ENCODE measurements at places on chromosomes 1 and 21.

DNA sequence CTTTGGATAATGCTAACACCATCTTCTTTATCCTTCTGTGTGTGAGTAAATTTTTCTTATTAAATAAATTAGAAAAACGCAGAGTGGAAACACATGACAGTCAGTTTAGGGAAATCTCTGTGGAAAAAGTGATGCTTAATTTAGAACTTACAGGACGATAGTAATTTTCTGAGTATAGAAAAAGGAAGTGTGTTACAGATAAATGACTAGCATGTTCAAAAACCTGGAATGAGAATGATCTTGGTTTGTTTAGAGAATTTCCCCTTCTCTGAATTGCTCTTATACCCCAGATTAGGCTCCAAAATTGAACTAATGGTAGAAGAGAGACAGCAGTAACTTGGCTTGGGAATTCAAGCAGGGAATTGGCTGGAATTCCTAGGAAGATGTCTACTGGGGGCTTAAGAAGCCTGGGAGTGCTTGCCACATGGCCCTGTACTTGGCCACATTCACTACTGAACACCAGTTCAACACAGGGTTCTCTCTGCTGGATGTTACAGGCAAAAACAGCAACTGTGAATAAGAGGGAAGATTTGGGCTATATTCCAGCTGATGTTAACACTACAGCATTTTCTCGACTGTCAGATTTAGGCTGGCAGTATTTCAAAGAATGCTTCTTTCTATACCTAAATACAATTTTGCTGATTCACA, 1004.2 kb downstream of the TTLL7 start:
- peak; percentile 18 for DNase-seq

- DNase-seq = no peak
Measured at GRCh38 chr1:205448540-205449253, 7.1 kb downstream of the BLACAT1 start.

DNA sequence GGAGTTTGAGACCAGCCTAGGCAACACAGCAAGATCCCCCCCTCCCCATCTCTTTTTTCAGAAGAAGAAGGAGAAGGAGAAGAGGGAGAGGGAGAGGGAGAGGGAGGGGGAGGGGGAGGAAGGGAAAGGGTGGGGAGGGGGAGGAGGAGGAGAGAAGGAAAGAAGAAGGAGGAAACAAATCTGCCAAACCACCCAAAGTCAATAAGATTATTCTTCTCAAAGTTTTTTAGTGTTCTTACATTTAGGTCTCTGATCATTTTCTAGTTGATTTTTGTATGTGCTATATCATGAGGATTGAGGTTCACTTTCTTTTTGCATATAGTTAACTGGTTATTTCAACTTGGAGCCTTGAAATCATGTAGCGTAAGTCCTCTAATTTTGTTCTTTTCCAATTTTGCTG, 56.3 kb downstream of the VPS26C start:
- DNase-seq = no peak

GRCh38 chr1:235008239-235008638, 120.4 kb downstream of the TOMM20 start:
- no peak for DNase-seq

DNA sequence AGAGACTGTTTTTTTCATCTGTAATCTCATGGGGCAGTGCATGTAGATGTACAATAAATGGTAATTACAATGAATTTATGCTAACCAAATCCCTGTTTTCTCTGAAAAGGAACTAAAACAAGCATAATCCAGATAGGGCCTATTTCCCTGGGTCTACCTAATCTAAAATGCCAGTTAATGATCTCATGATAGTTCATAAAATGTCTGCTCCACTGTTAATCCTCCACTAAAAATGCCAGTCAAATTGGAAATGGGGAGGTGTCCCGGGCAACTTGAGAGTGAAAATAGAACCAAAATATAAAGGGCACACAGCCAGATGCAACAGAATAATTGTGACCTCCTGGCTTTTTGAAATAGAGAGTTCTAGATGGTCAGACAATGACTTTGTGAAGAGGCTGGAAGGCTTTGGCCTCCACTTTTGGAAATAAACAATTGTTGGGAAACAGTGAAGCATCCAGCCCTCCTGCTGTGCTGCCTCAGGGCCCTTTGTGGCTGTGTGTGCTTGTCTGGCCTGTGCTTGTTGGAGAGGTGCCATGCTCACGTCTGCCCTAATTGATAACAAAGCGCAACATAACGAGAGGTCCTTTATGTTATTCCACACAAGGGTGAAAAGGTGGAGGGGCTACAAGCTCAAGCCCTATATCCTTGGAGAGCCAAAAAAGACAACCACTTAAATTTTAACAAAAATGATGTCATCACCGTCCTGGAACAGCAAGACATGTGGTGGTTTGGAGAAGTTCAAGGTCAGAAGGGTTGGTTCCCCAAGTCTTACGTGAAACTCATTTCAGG, 97.7 kb downstream of the ATP5PO start:
- DNase-seq = no peak

GRCh38 chr1:36222481-36223380, 1.5 kb upstream of the THRAP3 start:
- no peak for DNase-seq

DNA sequence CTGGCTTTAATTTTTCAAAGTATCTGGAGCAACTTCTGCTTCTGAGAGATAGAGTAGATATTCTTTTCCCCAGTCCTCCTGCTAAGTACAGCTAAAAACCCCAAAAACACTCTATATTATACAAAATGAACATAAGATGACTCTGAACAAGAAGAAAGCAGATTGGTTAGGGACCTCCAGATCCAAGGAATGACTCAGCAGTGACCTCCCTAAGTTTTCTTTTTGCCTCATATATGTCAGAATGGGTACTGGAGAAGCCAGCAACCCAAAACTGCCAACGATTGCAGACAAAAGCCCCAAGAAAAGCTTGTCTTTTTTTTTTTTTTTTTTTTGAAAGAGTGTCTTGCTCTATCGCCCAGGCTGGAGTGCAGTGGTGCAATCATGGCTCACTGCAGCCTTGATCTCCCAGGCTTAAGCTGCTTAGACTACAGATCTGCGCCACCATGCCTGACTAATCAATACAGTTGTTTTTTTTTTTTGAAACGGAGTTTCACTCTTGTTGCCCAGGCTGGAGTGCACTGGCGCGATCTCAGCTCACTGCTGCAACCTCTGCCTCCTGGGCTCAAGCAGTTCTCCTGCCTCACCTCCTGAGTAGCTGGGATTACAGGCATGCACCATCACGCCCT, 22.7 kb downstream of the NDUFS5 start:
- no peak for DNase-seq

- DNase-seq = no peak
Measured at GRCh38 chr1:41317361-41317760, 43.9 kb upstream of the FOXO6 start.

- DNase-seq = no peak
Measured at GRCh38 chr1:9248341-9249262, 14.0 kb downstream of the H6PD start.

GRCh38 chr1:79667848-79668696, 661.5 kb upstream of the ADGRL4 start:
- no peak for DNase-seq

DNA sequence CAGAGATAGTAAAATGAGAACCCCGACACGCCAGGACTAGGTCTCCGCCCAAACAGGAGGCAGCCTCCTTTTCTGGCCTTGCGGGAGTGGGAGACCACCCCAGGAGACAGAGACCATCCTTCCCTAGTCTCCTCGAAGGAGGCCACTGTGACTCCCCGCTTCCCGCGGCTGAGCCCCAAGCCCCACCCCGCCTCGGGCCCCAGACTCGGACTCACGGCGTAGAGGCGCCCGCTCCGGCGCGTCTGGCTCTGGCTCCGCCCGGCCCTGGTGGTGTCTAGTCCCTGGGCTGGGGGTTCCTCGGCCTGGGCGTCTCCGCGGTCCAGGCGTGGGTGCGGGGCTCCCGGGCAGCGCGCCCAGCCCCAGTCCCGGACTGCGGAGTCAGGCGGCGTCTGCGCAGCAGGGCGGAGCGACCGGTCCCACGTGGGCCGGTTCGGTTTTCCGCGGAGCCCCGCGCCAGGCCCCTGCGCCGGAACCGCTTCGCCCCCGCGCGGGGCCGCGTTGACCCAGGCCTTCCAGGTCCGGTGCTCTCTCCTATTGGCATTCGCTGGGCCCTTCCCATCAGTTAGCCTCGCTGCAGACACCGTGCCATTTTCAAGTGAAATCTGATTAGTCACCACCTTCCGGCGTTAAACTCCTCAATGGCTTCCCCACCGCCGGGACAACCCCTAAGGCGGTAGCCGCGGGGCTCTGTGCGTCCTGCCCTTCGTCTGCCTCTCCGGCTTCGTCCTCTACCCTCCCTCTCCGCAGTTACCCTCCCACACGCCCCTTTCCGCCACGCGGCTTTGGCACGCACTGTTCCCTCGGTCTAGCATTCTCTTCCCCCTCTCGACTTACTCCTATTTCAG, at the start of gene C1orf216:
TSS of gene C1orf216 (minus strand) at position 393 of the 845 bp plus-strand sequence. CDS start 2,563 bp downstream, outside the sequence.
- DNase-seq = peak; percentile 84

- no peak for DNase-seq
Measured at GRCh38 chr1:186882372-186883134, 53.8 kb downstream of the PLA2G4A start.

GRCh38 chr1:90023691-90024090, 28.8 kb downstream of the ZNF326 start:
- no peak for DNase-seq

GRCh38 chr1:233209481-233209880, 86.0 kb downstream of the PCNX2 start:
- no peak for DNase-seq

GRCh38 chr1:147171399-147172167, 687 bp downstream of the PRKAB2 start:
- DNase-seq = peak; percentile 19

DNA sequence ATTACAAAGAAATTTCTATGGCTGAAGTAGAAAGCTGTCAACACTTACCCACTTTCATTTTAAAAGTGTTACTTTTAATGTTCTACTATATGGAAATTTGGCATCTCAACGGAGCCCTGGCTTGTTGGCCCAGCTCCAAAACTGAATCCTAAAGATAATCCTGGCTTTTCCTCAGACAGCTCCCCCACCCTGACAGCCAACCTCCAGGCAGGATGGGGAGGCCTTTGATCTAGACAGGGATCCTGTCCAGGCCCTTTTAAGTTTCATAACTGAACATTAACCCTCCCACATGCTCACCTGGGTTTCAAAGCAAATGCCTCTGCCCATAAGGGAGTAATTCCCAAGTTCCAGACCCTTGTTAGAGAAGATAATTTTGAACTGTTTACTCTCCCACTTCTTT, 99.3 kb upstream of the RALGPS2 start:
- DNase-seq = no peak

DNA sequence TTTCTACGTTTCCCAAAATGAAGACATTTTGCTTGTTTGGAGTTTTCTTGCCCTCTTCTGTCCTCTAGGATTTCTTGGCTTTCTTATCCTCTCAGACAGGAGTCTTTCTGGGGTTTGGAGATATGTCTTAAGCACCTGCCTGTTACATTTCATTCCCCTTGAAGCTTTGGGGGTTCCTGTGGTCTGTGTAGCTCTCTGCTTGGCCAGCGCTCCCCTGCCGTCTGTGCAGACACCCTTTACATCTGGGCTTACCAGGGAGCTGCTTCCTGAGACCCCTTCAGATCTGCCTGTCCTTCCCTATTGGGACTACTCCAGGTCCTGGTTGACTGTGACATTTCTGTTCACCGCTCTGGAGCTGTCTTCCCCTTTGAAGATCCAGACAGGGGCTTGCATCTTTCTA, 171.9 kb upstream of the CSF3R start:
- DNase-seq = no peak

GRCh38 chr1:21384620-21385019, 55.3 kb upstream of the NBPF3 start:
- DNase-seq = no peak

- no peak for DNase-seq
Measured at GRCh38 chr1:154416471-154417337, 11.6 kb downstream of the IL6R start.

DNA sequence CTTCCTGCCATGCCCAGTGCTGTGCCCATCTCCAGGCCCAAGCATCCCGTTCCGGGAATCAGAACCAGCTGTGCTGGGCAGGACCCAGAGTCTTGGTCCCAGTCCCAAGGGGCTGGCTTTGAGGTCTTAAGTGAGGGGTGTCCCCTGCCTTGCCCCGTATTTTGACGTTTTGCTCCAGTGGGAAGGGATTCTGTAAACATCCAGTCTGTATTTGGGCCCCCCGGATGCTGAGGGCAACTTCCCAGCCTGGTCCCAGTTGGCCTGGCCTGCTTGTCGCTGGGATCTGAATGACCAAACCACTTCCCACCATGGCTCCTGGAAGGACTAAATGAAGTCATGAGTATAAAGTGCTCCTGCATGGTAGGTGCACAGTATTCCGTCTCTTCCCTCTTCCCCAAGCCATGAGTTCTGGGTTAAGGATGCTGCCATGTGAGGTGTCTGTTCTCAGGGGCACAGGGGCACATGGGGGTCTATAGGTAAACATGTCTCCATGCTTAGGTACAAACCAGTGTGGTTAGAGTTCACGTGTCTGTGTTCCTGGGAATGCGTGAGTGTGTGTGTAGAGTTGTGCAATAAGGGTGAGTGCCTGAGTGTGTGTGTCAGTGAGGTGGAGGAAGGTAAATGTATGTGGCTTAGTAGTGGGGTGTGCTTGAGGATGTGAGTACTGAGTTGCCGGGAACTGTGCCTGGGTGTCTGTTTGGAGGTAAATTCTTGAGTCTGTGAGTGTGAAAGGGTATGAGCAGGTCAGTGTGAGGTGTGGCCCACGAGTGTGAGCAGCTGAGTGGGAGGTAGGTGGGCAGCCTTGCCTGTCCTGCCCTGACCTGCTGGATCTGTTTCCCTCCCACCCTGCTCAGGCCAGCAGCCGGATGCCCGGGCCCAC, 1.5 kb downstream of the B4GALT2 start:
- peak; percentile 15 for DNase-seq

DNA sequence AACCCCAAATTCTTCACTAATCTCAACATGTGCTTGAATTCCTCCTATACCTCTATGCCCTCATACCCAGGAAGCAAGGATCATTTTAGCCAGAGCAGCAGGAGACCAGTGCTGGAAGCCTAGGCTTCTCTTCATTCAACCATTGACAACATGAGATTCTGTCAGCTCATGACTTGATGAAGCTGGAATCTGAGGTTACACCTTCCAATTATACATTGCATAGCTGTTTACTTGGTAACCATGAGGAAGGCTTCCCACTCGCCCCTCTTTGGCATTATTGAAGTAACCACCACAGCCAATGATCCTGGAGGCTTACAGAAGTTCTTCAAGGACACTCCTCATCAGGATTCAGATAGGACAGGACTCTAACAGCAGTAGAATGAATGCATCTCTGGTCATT, 160.3 kb downstream of the TPR start:
- DNase-seq = no peak

DNA sequence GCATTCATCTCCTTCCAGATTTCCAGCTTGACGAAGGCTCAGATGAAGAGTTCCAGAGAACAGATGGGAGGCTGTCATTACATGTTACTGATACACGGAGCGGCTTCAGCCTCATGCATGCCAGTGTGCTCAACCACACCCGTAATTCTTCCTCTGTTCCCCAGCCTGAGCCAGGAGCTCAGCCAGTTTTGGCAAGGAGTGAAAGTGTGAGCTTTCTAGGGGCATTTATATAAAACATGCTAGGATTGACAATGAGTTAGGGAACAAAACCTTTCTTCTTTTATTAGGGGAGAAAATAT, 290.4 kb upstream of the PLXNA2 start:
- DNase-seq = peak; percentile 52

DNA sequence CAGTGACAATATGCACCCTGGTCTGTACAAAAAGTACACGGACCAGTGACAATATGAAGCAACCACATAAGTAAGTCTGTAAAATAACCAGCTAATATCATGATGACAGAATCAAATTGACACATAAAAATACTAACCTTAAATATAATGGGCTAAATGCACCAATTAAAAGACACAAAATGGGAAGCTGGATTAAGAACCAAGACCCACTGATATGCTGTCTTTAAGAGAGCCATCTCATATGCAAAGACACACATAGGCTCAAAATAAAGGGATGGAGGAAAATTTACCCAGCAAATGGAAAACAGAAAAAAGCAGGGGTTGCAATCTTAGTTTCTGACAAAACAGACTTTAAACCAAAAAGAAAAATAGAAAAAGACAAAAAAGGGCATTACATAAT, 70.4 kb upstream of the VCAM1 start:
- DNase-seq = no peak

Measured in AG08395 (cell line).